CD4-positive, alpha-beta T cell (primary cell): ENCODE measurements at places on chromosomes 16 and 17.

DNA sequence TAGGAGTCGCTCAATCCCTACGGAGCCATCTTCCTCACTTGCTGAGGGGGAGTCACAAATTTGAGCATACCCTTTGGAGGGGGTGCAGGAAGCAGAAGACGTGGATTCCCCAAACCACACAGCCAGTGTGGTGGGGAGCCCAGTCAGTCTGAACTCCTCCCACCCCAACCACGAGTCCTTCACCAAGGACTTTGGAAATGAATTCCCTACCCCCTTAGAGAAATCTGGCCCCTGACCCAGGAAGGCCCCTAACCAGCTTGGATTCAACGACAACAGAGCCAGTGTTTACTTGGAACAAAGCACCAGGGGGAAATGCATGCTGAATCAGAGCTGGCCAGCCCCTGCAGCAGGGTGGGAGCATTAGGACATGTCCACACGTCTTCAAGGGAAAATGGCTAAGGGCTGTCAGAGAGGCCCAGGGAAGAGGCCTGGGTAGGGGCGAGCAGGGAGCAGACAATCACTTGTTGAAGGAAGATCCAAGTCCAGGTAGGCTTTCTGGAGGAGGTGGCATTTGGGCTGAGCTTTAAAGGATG lies 5.5 kb upstream of the TMEM92 start:
- DNase-seq: no peak

- no peak for DNase-seq
Measured at GRCh38 chr16:77393955-77394354, 40.9 kb downstream of the ADAMTS18 start.

DNA sequence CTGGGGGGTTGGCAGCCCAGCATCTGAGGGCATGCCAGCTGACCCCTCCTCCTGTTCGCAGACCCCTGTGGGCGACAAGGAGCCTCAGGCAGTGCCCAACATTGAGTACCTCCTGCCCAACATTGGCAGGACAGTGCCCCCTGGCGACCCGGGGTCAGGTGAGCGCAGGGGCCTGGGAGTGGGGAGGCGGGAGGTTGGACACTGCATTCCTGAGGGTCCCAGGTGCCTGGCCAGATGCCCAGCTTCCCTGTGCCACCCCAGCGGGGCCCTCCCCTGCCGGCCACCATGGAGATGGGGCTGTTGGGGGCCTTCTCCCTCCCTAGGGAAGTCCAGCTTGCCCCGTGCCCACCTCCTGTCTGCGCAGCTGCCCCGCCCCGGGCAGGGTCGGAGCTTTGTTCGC lies 70.1 kb downstream of the ARHGAP23 start:
- no peak for DNase-seq

DNA sequence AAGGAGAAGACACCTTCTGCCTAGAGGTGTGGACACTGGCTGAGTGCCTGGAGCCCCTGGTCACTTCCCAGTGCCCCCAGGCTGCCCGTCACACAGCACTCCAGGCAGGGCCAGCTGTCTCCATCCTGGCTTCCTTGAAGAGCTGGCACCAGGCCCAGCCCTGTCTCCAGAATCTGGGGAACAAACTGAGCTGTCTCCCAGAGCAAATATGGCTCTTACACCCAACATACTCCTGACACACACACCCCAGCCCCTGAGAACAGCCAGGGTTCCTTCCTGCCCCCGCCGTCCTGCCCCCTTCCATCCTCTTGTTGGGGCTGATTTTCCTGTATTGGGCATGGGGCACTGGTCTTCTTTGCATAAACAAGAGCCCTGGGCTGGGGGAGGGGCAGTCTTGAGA lies 9.1 kb downstream of the NHERF1 start:
- no peak for DNase-seq

DNA sequence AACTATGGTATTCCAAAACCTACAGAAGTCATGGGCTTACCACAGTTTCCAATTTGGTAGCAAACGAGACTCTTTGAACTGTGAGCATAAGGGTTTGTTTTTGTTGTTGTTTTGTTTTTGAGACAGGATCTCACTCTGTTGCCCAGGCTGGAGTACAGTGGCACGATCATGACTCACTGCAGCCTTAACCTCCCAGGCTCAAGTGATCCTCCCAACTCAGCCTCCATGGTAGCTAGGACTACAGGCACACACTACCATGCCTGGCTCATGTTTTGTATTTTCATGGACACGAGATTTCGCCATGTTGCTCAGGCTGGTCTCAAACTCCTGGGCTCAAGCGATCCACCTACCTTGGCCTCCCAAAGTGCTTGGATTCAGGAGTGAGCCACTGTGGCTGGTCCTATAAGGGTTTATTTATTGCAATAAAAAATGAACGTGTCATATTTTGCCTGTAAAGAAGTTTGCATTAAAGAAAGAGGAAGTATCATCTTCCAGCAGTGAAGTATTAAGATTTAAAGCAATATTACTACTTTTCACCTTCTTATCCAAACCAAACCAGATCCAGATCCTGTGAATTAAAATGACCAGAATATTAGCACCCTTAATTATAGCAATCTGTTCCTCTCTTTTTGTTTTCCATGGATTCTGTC lies 37.2 kb downstream of the KCNJ2 start:
- DNase-seq: peak; percentile 7

DNA sequence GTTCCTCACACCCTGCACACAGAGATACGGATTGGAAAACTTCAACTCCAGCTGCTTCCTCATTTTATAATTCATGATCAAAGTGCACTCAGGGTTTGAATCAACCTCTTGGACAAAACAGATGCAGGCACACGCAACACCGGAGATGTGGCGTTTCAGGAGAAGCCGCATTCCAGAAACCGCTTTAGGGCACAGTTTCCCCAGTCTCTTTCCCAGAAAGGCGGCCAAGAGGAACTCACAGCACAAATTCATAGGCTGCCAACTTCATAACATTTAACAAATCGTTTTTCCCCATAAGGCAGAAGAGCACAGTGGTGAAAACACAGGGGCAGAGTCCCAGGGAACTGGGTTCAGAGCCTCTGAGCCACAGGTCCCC lies 8.4 kb downstream of the MTHFSD start:
- no peak for DNase-seq

DNA sequence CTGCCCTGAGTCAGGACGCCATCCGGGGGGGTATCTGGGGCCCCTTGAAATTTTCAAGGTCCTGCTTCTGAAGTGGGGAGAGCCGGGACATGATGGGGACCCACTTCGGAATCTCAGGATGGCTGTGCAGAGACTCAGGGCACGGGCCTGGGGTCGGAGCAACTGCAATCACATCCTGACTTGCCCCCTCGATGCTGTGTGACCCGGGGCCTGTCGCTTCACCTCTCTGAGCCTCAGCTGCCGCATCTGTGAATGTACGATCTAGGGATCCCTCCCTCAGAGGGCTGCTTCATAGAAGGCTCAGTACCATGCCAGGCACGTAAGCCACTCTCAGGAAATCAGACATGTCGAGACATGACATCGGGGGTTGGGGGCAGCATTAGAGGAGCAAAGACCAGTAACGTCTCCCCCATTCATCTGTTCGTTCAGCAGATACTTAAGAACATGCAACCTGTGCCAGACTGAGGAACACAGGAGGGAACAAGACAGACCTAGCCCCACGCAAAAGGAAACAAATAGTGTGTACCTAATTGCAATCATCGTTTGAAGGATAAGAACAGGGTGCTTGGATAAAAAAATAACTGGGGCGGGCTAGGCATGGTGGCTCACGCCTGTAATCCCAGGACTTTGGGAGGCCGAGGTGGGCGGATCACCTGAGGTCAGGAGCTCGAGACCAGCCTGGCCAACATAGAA lies 229.6 kb downstream of the PARN start:
- no peak for DNase-seq
